CD4-positive, alpha-beta memory T cell (primary cell): ENCODE measurements at places on chromosomes 12 and 14. TPM values are rescaled to one million over a fixed set of nuclear protein-coding genes. Genes with fewer than 3 reads are reported as not detected.

Gene NANOG
- total RNA-seq = not detected

Gene GLT8D2
- total RNA-seq = not detected

Gene ZNF891
- total RNA-seq = 6.2 TPM

Gene SDSL
- total RNA-seq = 0.67 TPM

Gene REM2
- 4.4 TPM for total RNA-seq

Gene P2RX2
- not detected for total RNA-seq

Gene ARF6
- total RNA-seq = 116 TPM

Gene DACT1
- 1.4 TPM for total RNA-seq

Gene IL31
- total RNA-seq = not detected

Gene PDZRN4
- not detected for total RNA-seq

GRCh38 chr12:22396253-22396652 is 61.7 kb upstream of the ST8SIA1 start:
- H3K27ac ChIP-seq = peak overlapping the region; percentile 61
- DNase-seq = peak; percentile 83
- H3K4me3 ChIP-seq = no peak overlapping the region
- H3K36me3 ChIP-seq = no peaks in the 10 kb centered on the region
- H3K27me3 ChIP-seq = no peaks in the 10 kb centered on the region

DNA sequence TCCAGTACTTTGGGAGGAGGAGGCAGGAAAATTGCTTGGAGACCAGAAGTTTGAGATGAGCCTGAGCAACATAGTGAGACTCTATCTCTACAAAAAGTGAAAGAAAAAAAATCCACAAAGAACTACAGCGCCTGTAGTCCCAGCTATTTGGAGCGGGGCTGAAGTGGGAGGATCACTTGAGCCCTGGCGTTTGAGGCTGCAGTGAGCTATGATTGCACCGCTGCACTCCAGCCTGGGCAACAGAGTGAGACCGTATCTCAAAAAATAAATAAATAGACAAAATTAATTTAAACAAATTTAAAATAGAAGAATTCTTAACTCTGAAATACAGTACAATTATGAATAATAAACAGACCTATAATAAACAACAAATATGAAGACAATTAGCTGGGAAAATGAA is 40.9 kb downstream of the ATL1 start:
- no peaks in the 10 kb centered on the region for H3K36me3 ChIP-seq
- DNase-seq = no peak
- H3K27ac ChIP-seq = no peak overlapping the region
- H3K4me1 ChIP-seq = no peaks in the 10 kb centered on the region

- H3K4me1 ChIP-seq = no peaks in the 10 kb centered on the region
- no peak overlapping the region for H3K4me3 ChIP-seq
- DNase-seq = no peak
- H3K27me3 ChIP-seq = no peaks in the 10 kb centered on the region
- no peaks in the 10 kb centered on the region for H3K36me3 ChIP-seq
- H3K27ac ChIP-seq = no peak overlapping the region
Measured at GRCh38 chr12:78035901-78036606, 205.4 kb downstream of the NAV3 start.

DNA sequence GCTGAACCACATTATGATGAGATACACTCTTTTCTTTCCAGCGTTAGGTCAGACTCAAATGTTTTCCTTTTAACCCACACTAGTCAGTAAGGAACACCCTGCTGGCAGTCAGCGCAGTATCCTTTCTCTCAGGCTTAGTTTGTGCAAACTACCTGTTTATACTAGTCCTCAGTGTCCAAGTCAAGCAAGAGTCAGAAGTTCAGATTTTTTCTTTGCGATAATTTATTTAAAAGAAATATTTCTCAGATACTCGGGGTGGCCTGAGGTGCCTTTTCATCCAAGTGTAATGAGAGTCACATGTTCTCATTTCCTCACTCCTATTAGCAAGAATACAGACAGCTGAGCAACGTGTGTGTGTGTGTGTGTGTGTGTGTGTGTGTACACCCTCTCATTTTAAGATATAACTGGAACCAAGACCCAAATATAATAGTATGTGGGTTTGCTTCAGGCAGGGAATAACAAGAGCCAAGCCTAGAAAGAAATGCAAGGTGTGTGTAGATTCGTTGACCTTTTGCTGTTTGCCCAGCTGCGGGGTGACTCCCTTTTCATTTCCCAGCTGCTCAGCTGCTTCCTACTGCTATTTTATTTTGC is 182.7 kb downstream of the KICS2 start:
- no peak for DNase-seq
- H3K36me3 ChIP-seq = no peaks in the 10 kb centered on the region
- no peak overlapping the region for H3K27ac ChIP-seq
- no peaks in the 10 kb centered on the region for H3K27me3 ChIP-seq

- no peaks in the 10 kb centered on the region for H3K36me3 ChIP-seq
- peaks cover 22% of the 10 kb centered on the region for H3K4me1 ChIP-seq
- H3K4me3 ChIP-seq = no peak overlapping the region
- no peaks in the 10 kb centered on the region for H3K27me3 ChIP-seq
- no peak overlapping the region for H3K27ac ChIP-seq
- no peak for DNase-seq
Measured at GRCh38 chr14:68948686-68949600, 30.2 kb downstream of the ACTN1 start.

DNA sequence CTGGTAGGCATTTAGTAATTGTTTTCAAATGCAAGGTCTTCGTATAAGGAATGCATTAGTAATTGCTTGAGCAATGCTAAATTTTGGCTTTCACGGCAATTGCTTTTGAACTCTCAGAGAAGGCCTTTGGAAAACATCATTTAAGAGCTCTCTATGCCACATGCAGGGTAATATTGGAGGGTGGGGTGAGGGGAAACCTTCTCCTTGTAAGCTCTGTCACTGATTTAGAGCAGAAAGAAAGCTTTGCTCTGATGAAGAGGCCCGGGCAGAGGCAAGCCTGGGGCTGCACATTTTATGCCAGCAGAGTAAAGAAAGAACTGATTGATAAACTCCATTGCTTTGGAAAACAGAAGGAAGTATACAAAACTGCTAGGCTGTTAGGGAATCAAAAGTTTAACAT is 70.9 kb downstream of the TRIM9 start:
- no peak for DNase-seq
- no peaks in the 10 kb centered on the region for H3K36me3 ChIP-seq
- no peaks in the 10 kb centered on the region for H3K4me1 ChIP-seq
- no peak overlapping the region for H3K27ac ChIP-seq
- H3K4me3 ChIP-seq = no peak overlapping the region
- H3K27me3 ChIP-seq = no peaks in the 10 kb centered on the region

DNA sequence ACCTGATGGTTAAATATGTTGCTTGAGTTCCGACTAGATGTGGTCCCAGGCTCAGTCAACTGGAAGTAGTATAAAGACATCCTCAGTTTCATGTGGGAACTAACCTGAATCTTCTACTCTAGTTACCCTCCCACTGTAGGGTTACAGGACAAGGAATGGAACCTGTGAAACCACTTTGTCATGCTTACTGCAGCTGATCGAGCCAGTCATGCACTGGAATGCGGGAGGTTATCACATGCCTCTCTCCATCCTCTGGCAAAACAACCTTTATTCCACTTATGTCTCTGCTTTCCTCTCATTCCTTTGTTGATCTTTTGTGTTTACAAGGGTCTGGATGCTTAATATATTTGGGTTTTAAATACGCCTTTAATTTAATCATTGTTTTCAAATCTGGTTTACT is 111.9 kb upstream of the DDHD1 start:
- DNase-seq = no peak
- H3K4me3 ChIP-seq = no peak overlapping the region
- H3K4me1 ChIP-seq = no peaks in the 10 kb centered on the region

DNA sequence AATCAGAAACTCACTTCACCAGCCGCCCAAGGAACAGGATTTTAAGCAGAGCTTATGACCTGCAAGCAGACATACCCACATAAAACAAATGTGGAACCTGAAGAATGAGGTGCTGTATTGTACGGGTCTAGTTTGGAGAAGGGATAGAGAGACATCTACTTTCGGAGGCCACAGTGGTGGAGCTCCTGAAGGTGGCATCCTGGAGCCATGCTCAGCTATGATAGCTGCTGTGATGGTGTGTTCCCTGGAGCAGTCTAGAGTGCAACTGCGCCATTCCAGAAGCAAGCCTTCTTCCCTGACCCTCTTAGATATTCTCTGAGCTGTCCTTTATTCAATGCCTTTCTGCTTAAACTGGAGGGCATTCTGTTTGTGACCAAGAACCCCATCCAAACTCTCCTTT is 402.6 kb downstream of the FUT8 start:
- H3K36me3 ChIP-seq = no peaks in the 10 kb centered on the region
- H3K27ac ChIP-seq = no peak overlapping the region
- no peaks in the 10 kb centered on the region for H3K4me1 ChIP-seq
- H3K27me3 ChIP-seq = no peaks in the 10 kb centered on the region

GRCh38 chr12:45389426-45389825 is 173.5 kb downstream of the ANO6 start:
- H3K4me1 ChIP-seq = no peaks in the 10 kb centered on the region
- no peak overlapping the region for H3K27ac ChIP-seq
- H3K27me3 ChIP-seq = no peaks in the 10 kb centered on the region
- H3K36me3 ChIP-seq = no peaks in the 10 kb centered on the region
- DNase-seq = no peak

DNA sequence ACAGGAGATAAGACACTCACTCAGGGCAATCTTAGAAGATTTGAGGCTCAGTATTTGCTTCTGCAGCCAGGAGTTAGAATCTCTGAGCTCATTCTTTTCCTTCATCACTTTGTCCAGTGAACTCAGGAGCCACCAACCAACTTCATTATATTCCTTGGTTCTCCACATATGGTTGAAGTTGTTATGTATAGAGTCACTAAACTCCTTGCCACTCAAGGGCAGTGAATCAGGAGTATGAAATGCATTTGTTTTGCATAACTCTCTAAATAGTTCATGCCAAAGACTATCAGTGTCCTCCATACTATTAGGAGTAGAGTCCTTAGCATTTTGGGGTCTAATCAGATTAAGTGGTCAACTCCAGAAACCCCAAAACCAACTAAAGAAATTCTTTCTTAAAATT is 150.6 kb downstream of the CCDC59 start:
- no peak overlapping the region for H3K27ac ChIP-seq
- DNase-seq = no peak
- no peaks in the 10 kb centered on the region for H3K4me1 ChIP-seq
- no peaks in the 10 kb centered on the region for H3K36me3 ChIP-seq
- no peak overlapping the region for H3K4me3 ChIP-seq

- no peaks in the 10 kb centered on the region for H3K27me3 ChIP-seq
- no peaks in the 10 kb centered on the region for H3K4me1 ChIP-seq
- no peak overlapping the region for H3K27ac ChIP-seq
Measured at GRCh38 chr14:53034688-53035230, 83.9 kb upstream of the FERMT2 start.

DNA sequence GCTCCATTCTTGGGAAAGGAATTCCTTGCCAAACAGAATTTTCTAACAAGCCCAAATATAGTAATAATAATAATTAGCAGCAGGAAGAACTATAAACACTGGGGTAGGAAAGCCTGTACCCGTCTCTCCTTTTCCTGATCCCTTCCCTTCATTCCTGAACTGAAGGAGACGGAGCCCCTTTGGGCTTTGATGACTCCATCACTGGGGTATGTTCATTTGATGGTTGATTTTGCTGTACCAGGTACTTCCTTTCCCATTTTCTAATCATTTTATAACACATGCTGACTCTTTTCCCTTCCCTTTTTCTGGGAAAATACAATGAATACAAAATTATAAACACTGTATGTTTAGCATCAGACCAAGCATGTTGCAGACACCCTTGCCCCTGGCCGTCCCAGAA is 3.6 kb upstream of the RCOR1 start:
- DNase-seq = no peak
- H3K27me3 ChIP-seq = no peaks in the 10 kb centered on the region
- no peak overlapping the region for H3K4me3 ChIP-seq
- H3K36me3 ChIP-seq = no peaks in the 10 kb centered on the region
- no peak overlapping the region for H3K27ac ChIP-seq
- peaks cover 8% of the 10 kb centered on the region for H3K4me1 ChIP-seq

- no peak for DNase-seq
- no peak overlapping the region for H3K27ac ChIP-seq
- H3K4me1 ChIP-seq = no peaks in the 10 kb centered on the region
- no peak overlapping the region for H3K4me3 ChIP-seq
- H3K36me3 ChIP-seq = no peaks in the 10 kb centered on the region
- no peaks in the 10 kb centered on the region for H3K27me3 ChIP-seq
Measured at GRCh38 chr14:87087881-87088280, 905.1 kb downstream of the GALC start.

DNA sequence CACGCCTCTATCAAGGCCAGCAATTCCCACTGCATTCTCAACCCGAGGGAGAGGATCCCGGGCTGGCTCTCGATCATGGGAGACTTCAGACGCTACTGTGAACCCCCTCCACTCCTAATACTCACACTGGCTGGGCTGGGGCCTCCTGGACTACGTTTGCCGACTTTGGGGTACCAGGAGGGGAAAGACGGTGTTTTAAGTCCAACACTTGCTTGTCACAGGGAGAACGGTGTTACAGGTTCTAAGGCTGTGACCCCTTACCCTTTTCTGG is 463 bp downstream of the NACA start:
- peak overlapping the region; percentile 90 for H3K27ac ChIP-seq
- no peak for DNase-seq
- H3K4me1 ChIP-seq = peaks cover 59% of the 10 kb centered on the region
- peak overlapping the region; percentile 100 for H3K4me3 ChIP-seq
- H3K36me3 ChIP-seq = peaks cover 34% of the 10 kb centered on the region

GRCh38 chr14:50380455-50380854 is 16.2 kb downstream of the CDKL1 start:
- H3K27ac ChIP-seq = no peak overlapping the region
- H3K27me3 ChIP-seq = no peaks in the 10 kb centered on the region

DNA sequence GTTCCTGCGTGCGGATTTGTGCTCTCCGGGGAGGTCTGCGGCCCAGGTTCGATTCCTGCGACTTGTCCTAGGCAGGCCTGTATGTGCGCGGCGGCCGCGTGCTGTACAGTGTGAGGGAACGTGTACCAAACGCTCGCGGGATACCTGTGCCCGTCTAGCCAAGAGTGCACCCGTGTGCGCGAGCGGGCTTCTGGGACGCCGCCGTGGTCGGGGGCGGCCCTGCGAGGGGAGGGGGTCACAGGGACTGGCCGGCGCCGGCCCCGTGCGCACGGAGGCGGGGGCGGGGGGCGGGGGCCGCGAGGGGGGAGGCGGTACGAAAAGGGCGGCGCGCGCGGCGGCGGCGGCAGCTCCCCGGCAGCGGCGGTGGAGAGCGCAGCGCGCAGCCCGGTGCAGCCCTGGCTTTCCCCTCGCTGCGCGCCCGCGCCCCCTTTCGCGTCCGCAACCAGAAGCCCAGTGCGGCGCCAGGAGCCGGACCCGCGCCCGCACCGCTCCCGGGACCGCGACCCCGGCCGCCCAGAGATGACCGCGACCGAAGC is at the start of gene DLK1:
DLK1 (plus strand) TSS at position 343 of the 536 bp plus-strand sequence; CDS start at position 520, 177 bp downstream.
- no peak within 1 kb of the TSS for H3K4me3 ChIP-seq
- DNase-seq = no peak
- no peak within 1 kb of the TSS for H3K27ac ChIP-seq
- H3K4me1 ChIP-seq = no peaks in the 10 kb centered on the region
- H3K27me3 ChIP-seq = no peaks in the 10 kb centered on the region

GRCh38 chr14:96203635-96204034 is 1.0 kb upstream of the BDKRB2 start:
- H3K36me3 ChIP-seq = no peaks in the 10 kb centered on the region
- DNase-seq = no peak
- H3K27ac ChIP-seq = no peak overlapping the region
